Suppressor macrophage treated with lipopolysaccharide for 1 hour (primary cell): ENCODE measurements at places on chromosomes 4 and X.
A peak's percentile ranks its signal among the peaks of the same experiment; 100 is the strongest.

DNA sequence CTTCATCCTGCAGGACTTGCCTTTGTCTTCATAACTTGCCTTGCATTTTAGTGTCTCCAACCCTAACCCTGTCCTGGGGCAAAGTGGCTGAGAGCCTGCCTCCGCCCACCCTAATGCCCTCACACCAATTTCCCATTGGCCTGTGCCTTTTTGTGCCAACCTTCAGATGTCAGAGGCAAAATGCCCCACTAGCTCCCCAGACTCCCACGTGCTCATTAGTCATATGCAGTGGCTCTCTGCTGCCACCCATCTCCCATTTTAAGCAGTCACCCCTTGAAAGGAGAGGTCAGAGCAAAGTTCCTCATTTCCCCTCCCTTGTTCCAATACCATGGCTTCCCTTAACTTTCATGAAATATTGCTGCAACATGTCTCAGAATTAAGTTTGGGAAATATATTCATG lies 74.8 kb upstream of the PASD1 start:
- DNase-seq = peak; percentile 62

GRCh38 chr4:38896940-38897339 lies 29.3 kb downstream of the FAM114A1 start:
- DNase-seq = no peak

DNA sequence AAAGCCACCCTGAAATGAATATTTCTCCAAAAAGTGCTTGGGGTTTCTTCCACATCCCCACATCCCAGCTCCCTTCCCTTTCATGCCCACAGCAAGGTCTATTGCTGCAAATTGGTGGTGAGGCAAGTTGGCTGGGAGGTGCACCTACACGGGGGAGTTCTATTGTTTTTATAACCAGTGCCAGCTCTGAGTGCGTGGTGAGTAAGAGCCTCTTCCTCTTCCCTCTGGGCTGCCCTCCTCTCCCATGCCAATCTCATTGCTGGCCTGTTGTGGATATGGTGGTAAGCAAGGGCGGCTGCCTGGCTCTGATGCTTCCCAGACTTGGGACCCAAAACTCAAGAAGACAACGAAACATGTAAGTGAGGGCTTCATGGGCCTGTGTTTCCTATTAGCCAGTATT lies 204.3 kb downstream of the SHROOM3 start:
- no peak for DNase-seq

DNA sequence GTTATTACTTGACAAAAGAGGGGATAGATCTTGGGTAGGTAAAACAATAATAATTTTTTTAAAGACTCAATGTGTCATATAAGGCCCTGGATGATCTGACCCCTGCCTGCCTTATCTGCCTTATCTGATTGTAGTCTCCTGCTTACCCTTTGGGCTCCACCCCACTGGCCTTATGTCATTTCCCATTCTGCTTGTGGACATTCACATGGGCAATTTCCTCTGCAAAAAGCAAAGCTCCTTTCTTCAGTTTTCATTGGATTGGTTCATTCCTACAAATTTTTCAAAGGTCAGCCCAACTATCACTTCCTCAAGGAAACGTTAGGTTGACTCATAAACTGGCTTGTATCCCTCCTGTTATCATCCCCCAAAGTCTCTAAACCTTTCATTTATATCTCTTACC lies 15.7 kb upstream of the TET2 start:
- DNase-seq = peak; percentile 42

- DNase-seq = no peak
Measured at GRCh38 chrX:124518885-124519284, 172.5 kb downstream of the SH2D1A start.
